Naive thymus-derived CD4-positive, alpha-beta T cell (primary cell): ENCODE measurements at places on chromosomes 11 and 22. TPM values are rescaled to one million over a fixed set of nuclear protein-coding genes. Genes with fewer than 3 reads are reported as not detected.

CNGA4 gene
- total RNA-seq = 0.62 TPM

CD248 gene
- 1.8 TPM for total RNA-seq

LSP1 gene
- total RNA-seq = 281 TPM

SPATA19 gene
- total RNA-seq = not detected

SERPING1 gene
- not detected for total RNA-seq

OR9I1 gene
- total RNA-seq = not detected in 2 replicates

VPREB3 gene
- total RNA-seq = not detected in 2 replicates

CELF1 gene
- total RNA-seq = 97.2 and 107 TPM in 2 replicates

PTPRCAP gene
- 219 TPM for total RNA-seq

SCGB2A2 gene
- total RNA-seq = not detected

UBQLN3 gene
- 0.57 TPM for total RNA-seq

PANX3 gene
- total RNA-seq = not detected in 2 replicates

PHLDB1 gene
- 3.2 TPM for total RNA-seq

TRMU gene
- total RNA-seq = 58.7 TPM

CDON gene
- 2.3 TPM for total RNA-seq

OTOG gene
- not detected for total RNA-seq

CD3E gene
- 692 TPM for total RNA-seq

STK33 gene
- not detected for total RNA-seq

OR8G5 gene
- total RNA-seq = not detected

FAM227A gene
- not detected for total RNA-seq

B4GAT1 gene
- total RNA-seq = 2.9 TPM

P2RX6 gene
- 0.10 and 0.46 TPM in 2 replicates for total RNA-seq

LRRC75B gene
- not detected for total RNA-seq

GUCY1A2 gene
- 0.22 TPM for total RNA-seq

MRPL11 gene
- total RNA-seq = 31.3 TPM

ASPHD2 gene
- 1.8 TPM for total RNA-seq

PLAAT4 gene
- total RNA-seq = 122 TPM
